ENCODE measurements at places on chromosomes 7 and 10. TPM values are rescaled to one million over a fixed set of nuclear protein-coding genes. Genes with fewer than 3 reads are reported as not detected.

- no peak for DNase-seq
Observed at GRCh38 chr7:77727936-77728701, 31.9 kb downstream of the RSBN1L start.

- no peak for DNase-seq
Observed at GRCh38 chr10:77286531-77287508, 350.8 kb downstream of the KCNMA1 start.

- DNase-seq, result peak; percentile 64
Observed at GRCh38 chr7:37112876-37113275, 335.8 kb downstream of the ELMO1 start.

- no peak for DNase-seq
Observed at GRCh38 chr7:128124786-128125185, 93.5 kb upstream of the LRRC4 start.

GRCh38 chr7:44066494-44067063, 1.2 kb upstream of the PGAM2 start:
- peak; percentile 50 for DNase-seq

DNA sequence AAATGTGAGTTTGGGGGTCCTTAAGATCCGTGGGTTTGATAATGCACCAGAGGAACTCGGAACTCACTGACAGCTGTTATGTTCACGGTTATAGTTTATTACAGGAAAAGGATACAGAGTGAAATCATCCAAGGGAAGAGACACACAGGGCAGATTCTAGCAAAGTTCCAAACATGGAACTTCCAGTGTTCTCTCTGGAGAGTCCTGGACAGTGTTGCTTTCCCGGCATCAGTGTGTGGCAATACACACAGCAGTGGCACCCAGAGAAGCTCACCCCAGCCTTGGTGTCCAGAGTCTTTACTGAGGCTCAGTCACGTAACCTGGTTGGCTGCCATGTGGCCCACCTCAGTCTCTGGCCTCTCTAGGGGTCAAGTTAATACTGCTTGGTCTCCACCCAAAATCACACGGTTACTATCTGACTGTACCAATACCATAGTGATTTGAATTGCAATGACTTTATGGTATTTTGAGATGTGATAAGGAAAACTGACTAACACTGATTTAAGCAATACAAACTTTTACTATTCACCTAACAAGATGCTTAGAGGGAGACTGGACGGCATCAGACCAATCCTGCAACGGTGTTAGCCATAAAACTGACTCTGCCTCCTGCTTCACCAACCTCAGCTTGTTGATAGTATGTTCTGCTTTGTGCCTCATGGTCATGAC, 8.1 kb upstream of the PRXL2A start:
- DNase-seq, result no peak

GRCh38 chr7:36972140-36972518, 247.8 kb upstream of the AOAH start:
- no peak for DNase-seq

- DNase-seq, result peak; percentile 36
Observed at GRCh38 chr10:124301736-124302135, 117.0 kb downstream of the OAT start.

DNA sequence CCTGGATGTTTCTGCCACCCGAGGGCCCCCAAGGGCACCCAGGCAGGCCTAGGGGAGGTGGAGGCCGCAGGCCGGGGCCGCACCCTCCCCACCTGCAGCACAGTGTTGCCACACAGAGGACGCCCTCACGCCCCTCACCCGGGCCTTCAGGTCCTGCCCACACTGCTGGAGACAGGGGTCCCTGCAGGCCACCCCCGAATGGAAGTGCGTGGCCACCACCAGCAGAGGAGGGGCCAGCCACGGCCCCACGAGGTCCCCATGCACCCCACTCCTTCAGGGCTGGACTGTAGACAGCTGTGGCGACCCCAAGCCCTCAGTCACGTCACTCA, 35.4 kb downstream of the ADAP1 start:
- DNase-seq, result no peak

DNA sequence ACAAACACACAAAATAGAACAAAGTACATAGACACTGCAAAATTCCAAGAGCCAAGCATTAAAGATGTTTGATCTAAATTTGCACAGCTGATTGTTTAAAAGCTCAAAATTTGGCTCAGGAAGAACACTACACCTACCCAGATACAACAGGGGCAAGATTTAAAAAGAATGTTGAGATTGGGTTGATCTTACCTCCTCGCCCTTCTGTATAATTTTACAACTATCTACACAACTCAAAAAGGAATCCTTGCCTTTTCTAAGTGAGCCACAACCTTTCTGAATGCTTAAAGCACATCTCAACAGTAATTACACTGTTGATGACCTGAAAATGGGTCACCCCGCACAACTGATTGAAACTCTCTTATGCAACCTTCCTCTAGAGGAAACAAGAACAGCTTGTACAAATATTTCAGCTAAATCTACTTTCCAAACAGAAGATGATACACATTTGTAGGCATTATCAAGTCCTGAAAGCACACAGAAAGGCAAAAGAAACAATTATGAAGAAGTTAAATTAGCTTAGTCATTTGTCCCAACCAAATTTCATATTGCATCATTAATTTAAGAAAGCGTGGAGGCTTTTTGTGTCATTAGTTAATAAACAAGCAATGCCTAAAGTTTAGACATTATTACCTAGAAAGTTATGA, 75.5 kb downstream of the UBE2H start:
- DNase-seq, result no peak

DNA sequence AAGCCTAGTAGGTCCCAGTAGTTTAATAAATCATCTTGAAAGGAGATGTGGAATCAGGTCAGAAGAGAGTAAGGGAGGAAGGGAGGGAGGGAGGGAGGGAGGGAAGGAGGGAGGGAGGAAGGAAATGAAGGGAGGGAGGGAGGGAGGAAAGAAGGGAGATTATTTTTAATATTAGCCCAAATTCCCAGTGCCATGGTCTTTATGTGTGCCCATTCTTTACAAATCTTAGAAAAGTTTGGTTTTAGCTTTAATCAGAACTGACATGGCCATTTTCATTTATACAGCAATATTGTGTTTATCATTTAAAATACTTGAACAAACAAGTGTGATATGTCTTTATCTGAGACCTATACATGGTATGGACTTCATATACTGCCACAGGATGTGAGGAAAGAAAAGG, 86.8 kb downstream of the GAD2 start:
- DNase-seq, result no peak

- no peak for DNase-seq
Observed at GRCh38 chr7:82605247-82605864, 161.8 kb upstream of the CACNA2D1 start.

- no peak for DNase-seq
Observed at GRCh38 chr7:118057404-118057803, 126.6 kb upstream of the LSM8 start.

DNA sequence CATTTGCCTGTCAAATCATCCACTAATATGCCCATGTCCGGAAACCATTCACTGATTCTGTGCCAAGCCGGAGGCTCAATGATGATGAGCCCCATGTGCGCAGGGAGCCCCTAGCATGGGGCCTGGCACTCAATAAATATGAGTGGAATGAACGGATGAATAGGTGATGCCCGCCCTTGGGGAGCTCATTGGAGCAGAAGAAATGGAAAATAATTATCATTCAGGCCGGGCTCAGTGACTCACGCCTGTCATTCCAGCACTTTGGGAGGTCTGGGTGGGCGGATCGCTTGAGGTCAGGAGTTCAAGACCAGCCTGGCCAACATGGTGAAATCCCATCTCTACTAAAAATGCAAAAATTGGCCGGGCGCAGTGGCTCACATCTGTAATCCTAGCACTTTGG, 11.0 kb downstream of the RHBDD2 start:
- DNase-seq, result no peak

GRCh38 chr7:6500691-6501090, 50.6 kb downstream of the GRID2IP start:
- DNase-seq, result no peak

DNA sequence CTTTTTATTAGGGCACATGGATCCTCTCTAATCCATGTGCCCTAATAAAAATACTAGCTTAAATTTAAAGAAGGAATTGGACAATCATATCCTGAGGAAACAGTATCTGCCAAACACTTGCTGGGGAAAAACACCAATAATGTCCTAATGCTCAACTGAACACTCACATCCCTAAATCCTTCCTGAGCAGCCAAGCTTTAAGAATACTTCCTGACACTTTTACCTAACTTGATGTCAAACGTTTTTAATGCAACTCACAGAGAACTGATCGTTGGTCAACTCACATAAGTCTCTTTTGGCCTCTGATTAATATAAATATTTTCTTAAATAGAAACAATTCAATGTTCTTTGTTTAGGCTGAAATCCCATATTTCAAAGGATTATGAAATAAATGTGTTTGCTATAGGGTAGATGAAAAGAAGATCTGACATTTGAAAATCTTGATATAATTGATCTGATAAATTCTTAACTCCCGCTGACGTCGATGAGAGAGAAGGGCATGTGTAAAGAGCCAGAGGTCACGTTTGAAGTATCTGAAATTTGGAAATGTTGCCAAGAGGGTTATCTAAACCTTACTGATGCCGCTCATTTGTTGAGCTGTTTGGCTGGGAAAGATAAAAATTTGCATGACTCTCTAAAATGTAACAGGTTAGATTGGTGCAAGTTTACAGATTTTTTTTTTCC, 122.8 kb upstream of the RHOBTB1 start:
- DNase-seq, result no peak

DNA sequence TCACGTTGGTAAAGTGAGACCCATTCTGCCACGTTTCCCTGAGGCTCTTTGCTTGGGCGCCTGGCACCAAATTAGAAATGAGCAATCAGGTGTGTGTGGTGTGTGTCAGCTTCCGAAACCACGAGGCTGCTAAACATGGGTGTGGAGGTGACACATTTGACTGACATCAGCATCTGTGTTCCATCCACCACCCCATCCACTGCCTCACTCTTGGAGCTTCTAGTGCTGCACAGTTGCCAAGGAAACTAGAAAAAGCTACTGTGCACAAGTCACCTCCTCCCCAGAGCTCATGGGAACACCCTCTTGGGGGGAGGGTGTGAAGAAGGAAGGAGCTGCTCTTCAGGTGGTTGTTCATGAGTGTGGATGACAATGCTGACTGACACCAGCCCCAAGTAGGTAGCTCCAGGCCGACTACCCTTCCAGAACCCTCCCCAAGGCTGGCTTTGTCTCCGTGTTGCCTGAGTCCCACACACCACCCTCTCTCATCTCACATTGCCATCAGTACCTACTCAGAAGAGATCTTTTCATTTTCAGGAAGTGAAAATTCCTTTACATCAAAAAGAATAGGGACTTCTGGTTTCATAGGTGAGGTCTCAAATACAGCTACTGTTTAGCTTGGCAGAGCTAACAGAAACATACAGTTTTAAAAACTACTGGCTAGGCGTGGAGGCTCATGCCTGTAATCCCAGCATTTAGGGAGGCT, 152.2 kb downstream of the TMEM178B start:
- DNase-seq, result no peak

GRCh38 chr7:34430456-34430855, 227.6 kb upstream of the NPSR1 start:
- DNase-seq, result no peak

DNA sequence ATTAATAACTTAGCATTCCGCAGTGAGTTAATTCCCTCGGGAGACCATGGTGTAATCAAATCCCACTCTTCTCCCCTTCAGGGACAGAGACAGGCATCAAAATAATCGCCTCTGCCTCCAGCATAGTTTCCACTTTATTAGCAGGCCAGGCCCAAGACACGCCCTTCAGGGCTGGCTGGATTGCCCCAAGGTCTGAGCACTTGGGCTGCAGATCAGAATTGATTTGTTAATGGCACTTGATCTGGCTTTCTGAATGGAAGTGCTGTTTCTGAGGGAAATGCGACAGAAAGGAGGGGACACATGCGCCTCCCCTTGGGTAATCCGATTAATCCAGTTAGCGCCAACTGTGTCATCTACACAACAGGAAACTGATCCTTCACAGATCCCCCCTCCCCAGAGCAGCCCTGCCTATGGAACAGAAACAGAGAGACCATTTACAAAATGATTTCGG, 15.6 kb downstream of the CHAT start:
- DNase-seq, result no peak

GRCh38 chr7:302054-302992, 12.4 kb downstream of the FOXL3 start:
- peak; percentile 41 for DNase-seq

DNA sequence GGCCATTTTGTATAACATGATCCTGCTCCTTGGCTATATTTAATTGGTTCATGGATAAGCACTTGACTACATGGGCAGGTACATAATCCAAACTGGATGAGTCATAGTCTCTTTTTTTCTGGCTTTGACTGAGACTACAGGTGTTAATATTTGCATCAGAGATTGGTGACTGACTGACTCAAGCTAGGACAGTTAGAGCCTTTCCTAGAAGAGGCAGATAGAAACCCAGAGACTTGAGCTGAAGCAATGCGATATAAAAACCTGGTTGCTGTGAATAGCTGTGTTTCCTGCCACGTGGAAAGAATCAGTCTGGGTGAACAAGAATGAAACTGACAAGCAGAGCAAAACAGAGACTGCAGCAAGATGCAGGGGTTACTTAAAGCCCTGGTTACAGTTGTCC, 81.0 kb downstream of the SAMD9 start:
- no peak for DNase-seq

DNA sequence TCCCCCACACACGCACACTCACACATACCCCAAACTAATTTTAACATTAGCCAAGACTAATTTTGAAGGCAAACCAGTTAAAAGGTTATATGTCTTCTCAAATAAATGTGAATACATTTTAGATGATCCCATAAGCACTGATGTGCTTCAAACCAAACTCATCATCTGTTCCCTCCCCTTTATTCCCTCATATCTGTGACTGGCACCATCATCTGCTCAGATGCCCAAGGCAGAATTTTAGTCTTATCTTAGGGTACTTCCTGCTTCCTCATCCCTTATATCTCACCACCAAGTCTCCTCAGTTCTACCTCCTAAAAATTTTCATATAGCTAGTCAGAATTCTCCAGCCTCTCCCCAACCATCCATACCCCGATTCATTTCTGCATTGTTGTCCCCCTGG, 80.4 kb downstream of the UPF2 start:
- no peak for DNase-seq

GRCh38 chr7:100021297-100021696, 5.9 kb downstream of the ZKSCAN1 start:
- no peak for DNase-seq

NOS3 gene
- 35.1 TPM for total RNA-seq

MUC12 gene
- total RNA-seq, result 1.4 TPM

FHIP2A gene
- 31.0 TPM for total RNA-seq

VGF gene
- 0.16 TPM for total RNA-seq

LSM8 gene
- 52.3 TPM for total RNA-seq

MDH2 gene
- total RNA-seq, result 61.8 TPM

CRYGN gene
- total RNA-seq, result not detected

BAIAP2L1 gene
- 8.5 TPM for total RNA-seq

Measured in breast epithelium (tissue), 4 donors.